Right lung (tissue), 10 donors: ENCODE measurements at places on chromosomes 13 and 19. TPM values are rescaled to one million over a fixed set of nuclear protein-coding genes. Genes with fewer than 3 reads are reported as not detected.
A peak's percentile ranks its signal among the peaks of the same experiment; 100 is the strongest.

Gene MZF1
- polyA plus RNA-seq, result 40.9 TPM

DNA sequence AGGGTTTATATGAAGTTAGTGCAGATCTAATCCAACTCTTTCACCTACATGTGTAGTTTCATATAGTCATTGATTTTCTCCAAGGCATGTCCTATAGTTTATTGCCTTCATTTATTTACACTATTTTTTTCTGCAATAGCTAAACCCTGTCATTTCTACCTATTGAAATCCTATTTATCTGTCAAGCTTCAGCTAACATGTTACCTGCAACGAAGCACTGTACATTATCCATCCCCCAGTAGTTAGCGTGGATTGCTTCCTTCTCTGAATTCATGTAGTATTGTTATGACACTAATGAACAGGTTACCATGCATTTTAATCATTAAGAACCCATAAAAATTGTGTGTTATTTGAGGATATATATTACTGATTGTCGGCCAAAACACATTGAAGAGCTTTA is 742.9 kb upstream of the PCDH20 start:
- DNase-seq, result no peak

Gene BEST2
- 0.19 TPM for polyA plus RNA-seq

- DNase-seq, result no peak
Measured at GRCh38 chr19:14442891-14443631, 10.0 kb downstream of the PKN1 start.

GRCh38 chr19:6737873-6738786 is 750 bp upstream of the GPR108 start:
- DNase-seq, result peak; percentile 80

- DNase-seq, result no peak
Measured at GRCh38 chr19:2675892-2676291, 26.6 kb downstream of the GNG7 start.

Gene NFIX
- 134 TPM for polyA plus RNA-seq

Gene KLF5
- 15.9 TPM for polyA plus RNA-seq

DNA sequence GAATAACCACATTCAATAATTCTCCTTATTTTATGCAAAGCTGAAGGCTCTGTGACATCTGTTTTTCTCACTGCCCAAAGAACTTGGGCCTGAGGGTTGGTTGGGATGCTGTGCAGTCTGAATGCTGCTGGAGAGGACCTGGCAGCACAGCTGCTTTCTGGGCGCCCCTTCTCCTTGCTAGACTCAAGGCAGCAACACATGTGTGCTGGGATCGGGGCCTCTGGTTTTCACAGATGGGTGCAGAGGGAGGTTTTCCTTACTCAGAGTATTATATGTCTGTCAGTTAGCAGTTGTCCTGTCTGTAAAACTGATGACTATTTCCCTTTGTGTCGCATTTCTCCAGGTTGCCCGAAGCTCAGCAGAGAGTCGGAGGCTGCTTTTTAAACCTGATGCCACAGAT is 53.2 kb upstream of the TEX29 start:
- no peak for DNase-seq

DNA sequence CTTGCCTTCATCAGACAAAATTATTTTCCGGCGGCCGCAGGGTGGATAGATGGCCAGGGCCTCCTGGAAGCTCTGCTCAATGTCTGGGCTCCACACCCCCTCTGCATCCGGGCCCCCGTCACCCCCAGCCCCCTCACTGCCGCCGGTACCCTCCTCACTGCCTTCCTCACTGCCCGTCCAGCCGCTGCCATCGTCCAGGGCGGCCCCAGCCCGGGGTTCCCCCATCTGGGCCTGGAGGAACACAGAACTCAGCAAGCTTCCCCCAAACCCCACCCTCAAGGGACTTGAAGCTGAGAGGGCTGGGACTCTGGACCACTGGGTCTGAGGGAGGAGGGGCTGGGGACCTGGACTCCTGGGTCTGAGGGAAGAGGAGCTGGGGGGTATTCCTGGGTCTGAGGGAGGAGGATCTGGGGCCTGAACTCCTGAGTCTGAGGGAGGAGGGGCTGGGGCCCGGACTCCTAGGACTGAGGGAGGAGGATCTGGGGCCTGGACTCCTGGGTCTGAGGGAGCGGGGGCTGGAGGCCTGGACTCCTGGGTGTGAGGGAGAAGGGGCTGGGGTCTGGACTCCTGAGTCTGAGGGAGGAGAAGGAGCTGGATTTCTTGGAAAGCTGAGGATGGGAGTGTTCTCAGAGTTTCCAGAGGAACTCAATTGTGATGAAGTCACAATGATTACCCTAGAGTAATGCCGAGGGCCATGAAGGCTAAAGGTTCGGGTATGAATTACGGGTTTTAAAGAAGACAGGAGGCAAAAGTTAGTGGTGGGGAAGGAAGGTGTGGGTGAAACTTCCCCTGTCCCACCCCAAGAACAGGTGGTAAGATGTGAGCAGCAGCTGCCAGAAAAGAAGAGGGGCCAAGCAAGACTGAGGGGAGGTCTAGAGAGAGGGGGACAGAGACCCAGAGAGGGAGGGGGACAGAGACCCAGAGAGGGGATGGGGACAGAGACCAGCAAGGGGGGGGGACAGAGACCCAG is 2.1 kb downstream of the TEAD2 start:
- no peak for DNase-seq

DNA sequence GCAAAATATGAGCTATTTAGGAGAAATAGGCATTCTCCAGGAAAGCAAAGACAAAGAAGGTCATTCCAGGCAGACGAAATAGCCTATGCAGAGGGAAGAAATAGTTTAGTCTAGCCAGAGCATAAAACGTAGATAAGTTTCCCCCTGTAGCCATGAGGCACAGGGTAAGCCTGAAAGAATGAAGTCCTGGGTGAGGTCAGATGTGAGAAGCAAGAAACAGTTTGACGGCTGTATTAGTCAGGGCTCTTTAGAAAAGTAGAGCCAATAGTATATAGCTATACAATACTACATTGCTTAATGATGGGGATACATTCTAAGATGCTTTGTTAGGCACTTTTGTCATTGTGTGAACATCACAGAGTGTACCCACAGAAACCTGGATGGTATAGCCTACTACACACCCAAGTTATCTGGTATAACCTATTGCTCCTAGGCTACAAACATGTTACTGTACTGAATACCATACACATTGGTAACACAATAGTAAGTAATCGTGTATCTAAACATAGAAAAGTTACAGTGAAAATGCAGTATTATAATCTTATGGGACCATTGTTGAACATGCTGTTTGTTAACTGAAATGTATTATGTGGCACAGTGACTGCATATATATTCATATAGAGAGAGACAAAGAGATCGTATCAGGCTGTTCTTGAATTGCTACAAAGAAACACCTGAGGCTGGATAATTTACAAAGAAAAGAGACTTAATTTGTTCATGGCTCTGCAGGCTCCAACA is 59.3 kb upstream of the WDFY2 start:
- DNase-seq, result no peak

- DNase-seq, result no peak
Measured at GRCh38 chr13:30446126-30446500, 19.6 kb downstream of the HMGB1 start.

DNA sequence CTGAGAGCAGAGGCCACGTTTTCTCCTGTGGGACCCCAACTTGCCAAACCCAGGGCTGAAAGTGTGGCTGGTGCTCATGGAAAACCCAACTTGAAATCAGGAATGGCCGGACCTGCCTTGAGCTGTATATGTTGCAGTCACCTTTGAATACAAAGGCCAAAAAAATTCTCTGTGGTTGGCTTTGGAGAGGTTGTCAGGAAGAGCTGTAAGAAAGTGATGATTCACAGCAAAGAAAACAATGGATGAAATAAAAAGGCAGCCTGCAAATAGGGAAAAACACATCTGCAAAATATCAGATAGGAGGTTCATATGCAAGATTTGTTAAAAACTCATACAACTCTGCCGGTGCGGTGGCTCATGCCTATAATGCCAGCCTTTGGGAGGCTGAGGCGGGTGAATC is 715.8 kb downstream of the UQCRFS1 start:
- DNase-seq, result no peak

DNA sequence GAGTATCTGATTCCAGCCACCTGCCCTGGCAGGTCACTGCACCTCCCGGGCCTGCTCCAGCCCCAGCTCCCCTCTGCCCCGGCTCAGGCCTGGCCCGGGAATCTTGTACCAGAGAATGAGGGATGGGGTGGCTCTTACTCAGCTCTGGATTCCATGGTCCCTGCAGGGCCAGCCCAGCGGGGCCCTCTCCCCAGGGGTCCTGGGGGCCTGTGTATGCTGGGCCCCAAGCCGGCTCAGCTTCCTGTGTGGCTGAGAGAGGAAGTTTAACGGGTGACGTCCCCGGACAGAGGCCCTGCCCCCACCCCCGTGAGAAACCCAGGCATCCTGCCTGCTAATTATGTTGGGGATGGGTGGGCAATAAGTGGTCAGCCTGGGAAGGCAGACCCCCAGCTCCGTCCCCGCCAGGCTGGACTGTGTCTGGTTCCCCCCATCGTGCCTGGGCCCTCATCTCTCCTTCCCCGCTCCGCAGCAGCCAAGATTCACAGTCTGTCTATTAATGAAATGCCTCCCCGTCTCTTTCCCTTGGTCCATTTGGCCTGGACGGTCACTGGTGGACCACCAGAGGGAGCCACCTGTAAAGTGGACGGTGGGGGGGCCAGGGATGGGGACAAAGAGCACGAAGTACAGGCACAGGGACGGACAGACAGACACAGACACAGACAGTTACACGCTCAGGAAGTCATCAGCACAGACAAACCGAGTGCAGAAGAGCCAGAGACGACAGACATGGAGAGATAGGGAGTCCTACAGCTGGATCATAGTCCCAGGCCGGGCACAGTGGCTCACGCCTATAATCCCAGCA is at the start of gene DENND1C:
TSS of gene DENND1C (minus strand) at position 247 of the 802 bp plus-strand sequence. CDS start at position 155, 92 bp downstream.
- DNase-seq, result no peak

DNA sequence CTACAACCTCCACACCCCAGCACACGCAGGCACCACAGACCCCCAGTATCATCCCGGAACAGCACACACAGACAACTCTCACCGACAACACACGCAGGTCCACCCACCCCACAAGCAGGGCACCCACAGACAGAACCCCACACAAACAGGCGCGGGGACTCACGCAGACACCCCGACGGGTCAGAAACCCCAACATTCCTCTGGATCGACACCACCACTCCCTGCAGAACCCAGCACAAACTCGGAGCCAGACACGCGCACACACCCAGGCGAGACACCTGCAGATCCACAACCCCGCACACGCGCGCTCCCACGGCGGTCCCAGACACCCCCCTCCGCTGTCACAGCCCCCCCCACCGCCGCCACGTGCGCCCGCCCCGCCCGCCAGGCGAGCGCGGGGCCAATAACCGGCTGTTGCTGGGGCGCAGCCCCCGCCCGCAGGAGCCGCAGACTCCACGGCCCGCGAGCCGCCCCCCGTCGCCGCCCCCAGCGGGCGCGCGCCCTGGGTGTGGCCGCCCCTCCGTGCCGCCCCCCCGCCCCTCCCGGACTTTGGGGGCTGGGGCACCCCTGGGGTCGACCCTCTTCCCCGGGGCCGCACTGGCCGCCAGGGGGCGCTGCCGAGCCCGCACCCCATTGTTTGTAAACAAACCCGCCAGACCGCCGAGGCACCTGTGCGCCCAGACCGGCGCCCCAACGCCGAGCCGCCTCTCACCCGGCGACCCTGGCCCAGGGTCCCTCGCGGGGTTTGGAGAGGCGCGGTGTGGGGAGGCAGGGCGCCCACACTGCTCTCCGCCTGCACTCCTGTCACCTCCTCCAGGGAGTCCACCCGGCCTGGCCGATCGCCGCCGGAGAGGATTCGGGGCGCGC is 712 bp downstream of the BBC3 start:
- DNase-seq, result no peak

- DNase-seq, result peak; percentile 65
Measured at GRCh38 chr19:2166741-2167738, 3.3 kb downstream of the DOT1L start.

Gene ICAM3
- 17.6 TPM for polyA plus RNA-seq

- no peak for DNase-seq
Measured at GRCh38 chr13:29664591-29664990, 69.1 kb upstream of the SLC7A1 start.

Gene TRPC4
- 0.26 TPM for polyA plus RNA-seq

GRCh38 chr19:55432241-55432959 is 10.7 kb downstream of the SHISA7 start:
- no peak for DNase-seq

DNA sequence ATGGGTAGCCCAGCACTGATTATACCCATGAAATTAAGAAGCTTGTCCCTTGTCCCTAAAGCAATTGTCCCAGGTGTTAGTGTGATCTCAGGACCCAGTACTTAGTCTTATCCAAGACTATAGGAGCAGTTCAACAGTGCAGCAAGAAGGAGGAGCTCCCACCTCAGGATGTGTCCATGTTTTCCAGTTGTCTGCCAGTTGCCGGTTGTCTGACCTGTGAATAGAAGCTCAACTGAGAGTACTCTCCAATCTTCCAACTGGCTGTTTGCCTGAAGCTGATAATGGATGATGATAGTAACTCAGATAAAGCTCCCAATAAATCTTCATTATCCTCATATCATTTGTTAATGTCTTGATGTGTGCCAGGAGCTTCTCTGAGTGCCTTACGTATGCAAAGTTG is 107.2 kb upstream of the HTR2A start:
- DNase-seq, result no peak

Gene SOX1
- polyA plus RNA-seq, result not detected

- DNase-seq, result no peak
Measured at GRCh38 chr19:20964798-20965197, 41.7 kb downstream of the ZNF85 start.

Gene ZNF506
- 30.3 TPM for polyA plus RNA-seq

GRCh38 chr19:9009935-9010651 is at the start of gene MUC16:
MUC16 (minus strand) TSS chr19:9010409.
- no peak for DNase-seq

Gene C19orf44
- polyA plus RNA-seq, result 15.0 TPM
